ENCODE measurements at places on chromosomes 13 and 19.
A peak's percentile ranks its signal among the peaks of the same experiment; 100 is the strongest.

DNA sequence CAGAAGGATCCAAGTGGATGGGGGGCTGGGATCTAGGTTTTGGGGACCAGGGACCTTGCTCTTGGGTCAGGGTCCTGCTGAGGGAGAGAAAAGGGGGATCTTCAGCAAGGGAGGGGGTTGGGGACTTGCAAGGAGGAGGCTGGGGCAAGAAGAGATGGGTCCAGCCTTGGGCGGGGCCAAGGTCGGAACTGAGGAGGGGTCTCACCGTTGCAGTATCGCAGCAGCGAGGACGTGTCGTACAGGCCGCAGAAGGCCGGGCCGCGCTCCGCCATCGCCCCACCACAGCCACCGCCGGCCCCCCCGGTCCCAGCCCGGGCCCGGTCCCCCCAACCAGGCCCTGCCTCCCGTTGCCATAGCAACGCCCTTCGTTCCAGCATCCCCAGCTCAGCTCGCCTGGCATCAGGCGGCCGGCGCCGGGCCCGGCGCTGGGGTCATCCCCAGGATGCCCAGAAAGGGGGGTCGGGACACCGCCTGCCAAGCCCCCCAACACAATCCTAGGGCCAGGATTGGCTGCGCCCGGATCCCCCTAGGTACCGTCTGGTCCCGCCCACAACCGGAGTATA, 6.0 kb upstream of the EML2 start:
- no peak for DNase-seq

GRCh38 chr13:98919566-98919965, 58.3 kb downstream of the DOCK9 start:
- no peak for DNase-seq

GRCh38 chr13:95858286-95859075, 181.5 kb downstream of the DNAJC3 start:
- DNase-seq, result no peak

DNA sequence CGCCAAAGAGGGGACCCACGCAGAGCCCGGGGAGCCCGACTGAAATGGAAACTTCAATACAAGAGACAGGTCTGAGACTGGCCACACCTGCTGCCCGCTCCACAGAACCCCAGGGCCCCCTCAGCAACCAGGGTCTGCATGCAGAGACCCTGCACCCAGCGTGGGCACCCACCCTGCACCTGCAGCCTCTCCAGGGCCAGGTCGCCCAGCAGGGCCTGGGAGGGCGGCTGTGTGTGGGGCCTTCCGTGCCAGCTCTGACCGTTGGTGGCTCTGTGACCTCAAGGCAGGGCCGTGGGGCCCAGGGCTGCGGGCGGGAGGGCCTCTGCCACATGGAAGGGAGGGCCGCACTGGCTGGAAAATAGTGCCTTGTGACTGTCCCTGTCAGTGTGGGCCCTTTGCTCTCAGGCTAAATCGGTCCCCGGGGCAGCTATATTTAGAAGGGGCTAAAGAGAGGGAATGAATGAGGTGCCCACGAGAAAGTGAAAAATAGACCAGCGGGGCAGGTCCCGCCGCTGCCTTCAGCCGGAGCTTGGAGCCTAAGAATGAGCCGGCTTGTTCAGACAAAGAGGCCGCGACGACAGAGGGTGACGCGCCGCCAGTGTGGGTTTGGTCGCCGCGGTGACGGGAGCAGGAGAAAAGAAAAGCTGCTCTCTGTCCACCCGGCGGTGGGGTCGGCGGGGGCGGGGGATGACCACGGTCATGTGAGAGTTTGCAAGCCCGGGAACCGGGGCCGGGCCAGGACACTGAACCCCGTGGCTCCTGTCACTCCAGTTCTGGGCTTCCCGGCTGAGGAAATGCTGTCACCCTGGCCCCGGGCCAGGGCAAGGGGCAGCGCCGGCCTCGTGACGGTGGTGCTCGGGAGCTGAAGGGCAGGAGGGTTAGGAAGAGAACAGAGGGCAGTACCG, 70.5 kb downstream of the GADD45B start:
- DNase-seq, result peak; percentile 85

- DNase-seq, result peak; percentile 16
Observed at GRCh38 chr19:9914315-9915207, 21.8 kb downstream of the OLFM2 start.

- no peak for DNase-seq
Observed at GRCh38 chr13:86579662-86580061, 780.4 kb upstream of the SLITRK6 start.

DNA sequence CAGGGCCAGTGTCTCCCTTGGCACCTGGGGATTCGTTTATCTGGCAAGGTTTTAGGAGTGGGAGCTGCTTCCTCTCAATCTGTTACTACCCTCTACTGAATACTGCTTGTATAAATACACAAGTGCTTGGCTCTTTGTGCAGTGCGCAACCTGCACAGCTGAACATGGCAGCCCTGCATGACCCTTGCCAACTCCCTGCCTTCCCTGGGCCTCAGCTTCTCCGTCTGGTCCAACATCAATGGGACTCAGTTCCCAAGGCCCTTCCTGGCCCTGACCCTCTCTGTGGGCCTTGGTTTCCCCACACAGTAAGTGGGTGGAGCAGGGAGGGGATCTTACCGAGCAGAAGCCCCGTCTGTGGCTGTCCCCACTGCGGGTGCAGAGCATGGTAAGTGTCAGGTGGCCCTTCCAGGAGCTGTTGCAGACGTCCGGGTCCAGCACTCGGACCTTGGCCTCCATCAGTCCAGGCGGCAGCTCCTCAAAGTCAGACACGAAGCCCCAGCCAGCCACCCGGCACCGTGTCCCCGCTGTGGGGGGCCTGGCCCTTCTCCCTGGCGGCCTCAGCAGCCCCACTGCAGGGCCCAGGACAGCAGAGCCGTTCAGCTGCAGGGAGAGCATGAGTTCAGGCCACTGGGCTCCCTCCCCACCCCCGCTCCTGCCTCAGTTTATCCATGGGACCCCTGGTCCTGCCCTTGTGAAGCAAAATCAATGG, 8.5 kb downstream of the PRSS57 start:
- DNase-seq, result no peak

DNA sequence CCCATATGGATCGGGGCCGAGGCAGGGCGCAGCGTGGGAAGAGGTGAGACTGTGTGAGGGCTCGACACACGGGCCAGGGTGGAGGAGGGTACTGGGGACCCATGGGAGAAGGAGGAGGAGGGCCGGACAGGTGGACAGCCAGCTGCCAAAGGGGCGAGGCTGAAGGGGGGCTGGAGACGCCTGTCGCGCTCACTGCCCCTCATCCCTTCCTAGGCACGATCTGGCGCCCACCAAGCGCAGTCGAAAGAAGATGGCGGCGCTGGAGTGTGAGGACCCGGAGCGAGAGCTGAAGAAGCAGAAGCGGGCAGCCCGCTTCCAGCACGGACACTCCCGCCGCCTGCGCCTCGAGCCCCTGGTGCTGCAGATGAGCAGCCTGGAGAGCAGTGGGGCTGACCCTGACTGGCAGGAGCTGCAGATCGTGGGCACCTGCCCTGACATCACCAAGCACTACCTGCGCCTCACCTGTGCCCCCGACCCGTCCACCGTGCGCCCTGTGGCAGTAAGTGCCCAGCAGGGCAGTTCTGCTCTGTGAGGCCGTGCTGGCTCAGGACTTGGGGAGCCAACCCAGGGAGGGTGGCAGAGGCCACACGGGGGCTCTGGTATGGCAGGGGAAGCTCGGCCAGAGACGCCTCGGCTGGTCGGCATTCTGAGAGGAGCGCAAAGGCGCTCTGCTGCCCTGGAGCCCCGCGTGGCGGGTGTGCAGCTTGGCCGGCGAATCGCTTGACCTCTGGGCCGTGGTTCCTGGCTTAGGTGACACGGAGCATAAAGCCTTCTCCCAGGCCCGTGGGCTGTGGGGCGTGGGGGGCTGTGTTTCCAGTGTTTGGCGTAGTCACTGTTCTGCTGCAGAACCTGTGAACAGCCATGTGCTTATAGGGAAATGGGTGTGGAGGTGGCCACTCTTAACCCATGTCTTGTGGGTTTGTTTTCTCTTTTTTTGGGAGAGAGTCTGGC, 6.9 kb downstream of the LENG9 start:
- no peak for DNase-seq

- no peak for DNase-seq
Observed at GRCh38 chr13:76267216-76267615, 619.0 kb downstream of the KCTD12 start.

Data from gastrocnemius medialis (tissue), 4 donors.